ENCODE measurements at places on chromosomes 12 and 14.

GRCh38 chr12:11859705-11860425, 210.4 kb downstream of the ETV6 start:
- DNase-seq = no peak

- DNase-seq = no peak
Measured at GRCh38 chr14:63275611-63276010, 43.1 kb downstream of the GPHB5 start.

DNA sequence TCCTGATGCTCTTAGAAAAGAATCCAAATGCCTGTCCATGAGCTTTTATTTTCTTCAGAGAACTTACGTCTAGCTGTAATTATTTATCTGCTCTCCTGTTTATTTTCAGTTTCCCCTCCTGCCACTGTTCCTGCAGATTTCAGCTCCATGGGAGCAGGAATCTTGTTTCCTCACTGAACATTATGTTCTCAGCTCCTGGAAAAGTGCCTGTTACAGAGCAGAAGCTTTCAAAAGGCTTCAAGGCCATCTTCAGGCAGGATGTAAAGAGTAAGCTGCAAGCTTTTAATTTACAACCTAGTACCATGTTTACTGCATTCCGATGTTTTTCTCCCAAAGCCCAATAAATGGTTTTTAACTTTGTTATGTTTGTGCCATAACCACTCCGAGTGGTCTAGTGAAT, 98.4 kb upstream of the BTG1 start:
- DNase-seq = no peak

DNA sequence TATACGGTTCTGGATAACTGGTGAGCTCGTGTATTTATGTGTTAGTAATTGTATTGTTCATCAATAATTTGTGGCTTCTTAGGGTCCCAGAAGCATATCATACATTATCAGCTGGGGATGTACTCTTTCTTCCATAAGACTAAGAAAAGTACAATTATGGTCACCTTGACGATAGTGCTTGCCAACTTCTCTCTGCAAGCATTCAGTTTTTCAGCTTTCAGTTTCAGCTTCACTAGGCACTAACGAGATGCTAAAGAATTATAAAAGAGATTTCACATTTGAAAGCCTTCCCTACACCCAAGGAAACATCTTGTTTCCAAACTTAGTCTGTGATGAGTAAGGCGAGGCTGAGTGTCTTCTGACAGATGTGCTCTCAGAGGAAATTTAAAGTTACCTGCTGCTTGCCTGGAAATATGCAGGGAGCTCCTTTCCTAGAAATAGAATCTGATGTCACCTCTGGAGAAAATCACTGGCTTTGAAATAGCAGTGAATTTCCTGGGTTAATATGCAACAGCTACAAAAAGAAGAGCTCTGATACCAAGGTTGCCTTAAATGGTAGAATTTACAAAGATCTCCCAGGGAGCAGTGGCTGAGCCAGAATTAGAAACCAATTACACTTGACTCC, 1419.9 kb upstream of the TMEM132C start:
- DNase-seq = no peak

DNA sequence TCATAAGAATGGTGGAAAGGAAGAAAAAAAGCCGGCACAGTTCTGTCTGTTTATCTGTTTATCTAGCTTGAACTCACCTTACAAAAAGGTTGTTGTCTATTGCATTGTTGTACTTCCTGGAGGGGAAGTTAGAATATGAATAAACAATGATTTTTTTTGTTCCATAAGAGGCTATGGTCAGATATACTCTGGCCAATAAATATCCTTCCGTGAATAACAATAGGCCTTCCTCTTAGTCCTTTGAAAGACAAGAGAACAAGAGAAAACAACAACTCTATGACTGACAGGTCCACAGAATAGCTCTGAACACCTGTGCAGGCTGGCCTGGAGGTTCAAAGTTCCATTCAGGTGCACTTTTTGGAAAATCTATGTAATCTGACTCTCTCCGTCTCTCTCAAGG, 192.8 kb upstream of the KRR1 start:
- no peak for DNase-seq

GRCh38 chr12:2974560-2974971, 15.4 kb downstream of the TEAD4 start:
- DNase-seq = no peak

DNA sequence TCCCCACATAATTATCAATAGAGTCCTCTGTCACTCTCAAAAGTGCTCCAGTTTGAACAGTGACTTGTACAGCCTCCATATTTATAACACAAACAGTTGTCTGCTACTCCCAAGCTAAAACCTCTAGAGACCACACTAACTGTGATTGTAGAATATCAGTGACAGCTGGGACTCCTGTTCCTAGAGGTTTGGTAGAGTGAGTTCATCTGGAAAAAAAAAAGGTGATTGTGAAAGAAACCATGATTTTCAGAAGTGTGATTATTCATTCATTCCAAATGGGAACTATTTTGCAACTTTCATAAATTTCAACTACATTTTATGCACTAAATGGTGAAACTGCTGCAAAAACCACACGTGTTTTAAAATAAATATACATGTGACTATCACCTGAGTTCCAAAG, 128.0 kb upstream of the PLXNC1 start:
- DNase-seq = no peak

- no peak for DNase-seq
Measured at GRCh38 chr12:91202390-91202789, 19.8 kb upstream of the DCN start.

- DNase-seq = no peak
Measured at GRCh38 chr12:78963439-78964227, 99.1 kb downstream of the SYT1 start.

DNA sequence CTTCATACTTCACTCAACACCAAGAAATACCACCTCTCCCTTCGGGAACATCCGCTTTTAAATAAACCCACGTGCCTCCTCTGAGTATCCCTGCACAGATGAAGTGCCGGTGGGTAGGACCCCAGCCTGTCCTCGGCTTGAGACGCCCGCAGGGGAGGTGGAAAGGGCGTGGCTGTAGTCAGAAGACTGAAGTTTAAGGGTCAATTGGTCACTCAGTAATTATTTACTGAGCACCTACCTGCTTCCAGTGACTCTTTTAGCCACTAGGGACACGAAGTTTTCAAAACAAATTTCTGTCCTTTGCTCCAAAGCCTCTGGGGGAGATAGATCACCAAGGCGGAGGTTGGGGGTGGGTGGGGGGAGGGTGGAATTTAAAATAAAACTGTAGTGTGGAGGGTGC, 309.4 kb downstream of the VRK1 start:
- no peak for DNase-seq

DNA sequence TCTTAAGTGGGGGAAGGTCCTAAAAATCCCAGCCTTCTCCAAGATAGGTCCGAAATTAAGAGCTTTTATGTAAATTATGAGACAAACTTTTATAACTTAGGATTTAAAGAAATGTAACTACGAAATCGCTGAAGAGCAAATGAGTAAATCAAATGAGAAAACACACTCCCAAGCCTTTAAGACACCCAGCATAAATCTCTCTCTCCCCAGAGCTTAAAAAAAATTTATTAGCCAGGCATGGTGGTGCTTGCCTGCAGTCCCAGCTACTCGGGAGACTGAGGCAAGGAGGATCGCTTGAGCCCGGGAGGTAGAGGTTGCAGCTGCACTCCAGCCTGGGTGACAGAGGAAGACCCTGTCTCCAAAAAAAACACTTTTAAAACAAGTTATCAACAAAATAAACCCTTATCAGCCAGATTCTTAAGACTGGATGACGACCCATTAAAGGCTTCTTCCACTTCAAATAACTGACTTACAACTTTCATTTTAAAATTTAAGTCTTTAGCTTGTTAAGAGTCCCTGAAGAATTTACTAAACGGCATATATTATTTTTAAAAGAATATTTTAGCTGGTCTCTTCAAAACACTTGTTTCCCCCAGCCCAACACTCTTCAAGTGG, 3.2 kb downstream of the PTGES3 start:
- DNase-seq = peak; percentile 16

GRCh38 chr12:132155771-132156572, 11.7 kb downstream of the NOC4L start:
- no peak for DNase-seq

GRCh38 chr12:101305226-101305779, 25.4 kb downstream of the UTP20 start:
- DNase-seq = no peak

GRCh38 chr14:61720294-61720661, 25.0 kb downstream of the HIF1A start:
- no peak for DNase-seq

- DNase-seq = no peak
Measured at GRCh38 chr12:23707270-23707669, 242.2 kb downstream of the SOX5 start.

DNA sequence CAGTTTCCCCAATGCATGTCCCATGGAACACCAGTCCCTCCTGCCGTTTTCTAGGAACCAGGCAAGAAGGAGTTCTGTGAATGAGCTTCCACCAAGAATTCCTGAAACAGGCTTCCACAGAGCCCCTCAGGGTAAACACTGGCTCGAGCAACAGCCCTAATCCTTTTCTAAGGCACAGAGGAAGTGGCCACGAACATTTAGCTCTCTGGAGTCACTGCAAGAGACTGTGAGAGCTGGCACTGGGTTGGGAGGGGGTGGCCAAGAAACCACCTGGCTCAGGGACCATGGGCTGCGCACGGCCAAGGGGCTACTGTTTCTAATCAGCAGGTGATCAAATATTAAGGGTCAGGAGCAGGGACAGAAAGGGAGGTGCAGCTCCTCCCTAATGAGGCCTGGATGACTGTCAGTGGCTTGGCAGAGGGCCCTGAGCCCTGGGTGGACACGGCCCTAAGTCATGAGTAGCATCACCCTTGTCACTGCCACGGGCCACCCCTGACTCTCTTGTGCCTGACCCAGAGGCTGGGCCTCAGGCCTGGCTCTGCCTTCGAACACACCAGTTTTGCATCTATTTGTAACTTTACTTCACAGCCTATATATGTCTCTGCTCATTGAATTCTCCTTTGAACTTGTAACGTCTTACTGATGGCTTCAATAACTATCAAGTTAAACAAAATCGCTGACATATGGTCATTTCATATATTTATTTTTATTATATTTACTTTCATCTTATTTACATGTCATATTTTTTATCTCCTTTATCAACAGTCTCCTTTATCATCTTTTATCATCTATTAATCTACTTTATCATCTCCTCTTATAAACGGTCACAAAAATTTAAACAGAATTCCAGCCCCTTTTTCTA, 154.0 kb downstream of the DICER1 start:
- DNase-seq = no peak

- DNase-seq = no peak
Measured at GRCh38 chr12:120744922-120745493, 19.4 kb downstream of the ACADS start.

- no peak for DNase-seq
Measured at GRCh38 chr12:38587594-38587993, 271.0 kb downstream of the ALG10B start.

GRCh38 chr14:64758691-64759554, 54.7 kb downstream of the PLEKHG3 start:
- DNase-seq = no peak
